ENCODE measurements at places on chromosomes 11 and 22.

DNA sequence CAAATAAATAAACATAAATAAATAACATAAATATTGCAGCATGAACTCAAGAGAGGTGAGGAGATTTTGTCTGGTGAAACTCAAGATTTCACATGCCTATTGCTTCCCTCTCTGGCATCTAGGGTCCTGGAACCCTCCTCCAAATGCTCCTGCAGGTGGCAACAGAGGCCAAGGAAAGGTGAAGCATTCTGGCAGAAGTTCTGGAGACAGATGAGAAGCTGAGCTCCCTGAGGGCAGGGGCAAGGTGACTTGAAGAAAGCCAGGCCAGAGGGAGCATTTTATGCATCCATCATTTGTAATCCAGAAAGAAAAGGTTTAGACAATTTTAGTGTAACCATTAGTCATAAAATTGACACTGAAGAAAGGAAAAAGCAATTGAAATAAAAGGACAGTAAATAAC lies 64.9 kb downstream of the ENDOD1 start:
- peak; percentile 95 for DNase-seq

- no peak for DNase-seq
Measured at GRCh38 chr11:36399745-36400144, 103.7 kb downstream of the PRR5L start.

- DNase-seq, result no peak
Measured at GRCh38 chr11:129828301-129828836, 12.7 kb downstream of the TMEM45B start.

DNA sequence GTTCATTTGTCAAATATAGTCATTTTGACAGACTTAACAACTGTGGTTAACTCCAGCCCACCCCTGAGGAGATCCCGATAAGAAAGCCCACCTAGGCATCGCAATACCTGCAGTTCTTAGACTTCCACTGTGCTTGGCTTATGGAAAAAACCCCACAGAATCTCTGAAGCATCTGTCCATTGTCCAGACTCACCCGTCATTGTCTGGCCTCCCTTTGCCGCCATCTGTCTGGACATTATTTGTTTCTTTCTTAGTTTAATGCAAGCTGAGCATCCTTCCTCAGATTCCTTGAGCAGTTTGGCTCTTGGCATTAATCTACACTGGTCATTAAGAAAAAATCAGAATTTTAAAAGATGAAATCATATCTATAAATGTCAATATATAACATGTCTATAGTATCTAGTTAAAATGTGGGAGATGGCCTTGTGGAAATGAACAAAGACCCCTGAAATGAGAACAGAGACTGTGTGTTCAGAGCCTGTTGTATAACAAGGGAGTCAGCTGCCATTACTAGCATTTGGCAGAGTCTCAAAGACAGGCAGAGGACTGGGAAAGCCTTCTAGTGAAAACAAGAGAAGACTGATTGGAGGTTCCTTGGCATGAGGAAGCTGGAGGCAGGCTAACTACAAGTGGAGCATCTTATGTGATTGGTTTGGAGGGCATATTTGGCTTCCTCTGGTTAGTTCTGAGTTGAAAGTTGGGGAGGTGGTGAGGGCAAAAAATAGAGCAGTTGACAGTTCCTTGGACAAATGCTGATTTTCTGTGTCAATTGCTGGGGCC lies 80.4 kb downstream of the SPON1 start:
- DNase-seq, result no peak

GRCh38 chr11:10498022-10498400 lies 42.9 kb downstream of the AMPD3 start:
- DNase-seq, result no peak

GRCh38 chr22:44201665-44202064 lies 20.9 kb downstream of the PARVG start:
- DNase-seq, result no peak

GRCh38 chr11:126156814-126157213 lies 54.6 kb downstream of the RPUSD4 start:
- peak; percentile 21 for DNase-seq

DNA sequence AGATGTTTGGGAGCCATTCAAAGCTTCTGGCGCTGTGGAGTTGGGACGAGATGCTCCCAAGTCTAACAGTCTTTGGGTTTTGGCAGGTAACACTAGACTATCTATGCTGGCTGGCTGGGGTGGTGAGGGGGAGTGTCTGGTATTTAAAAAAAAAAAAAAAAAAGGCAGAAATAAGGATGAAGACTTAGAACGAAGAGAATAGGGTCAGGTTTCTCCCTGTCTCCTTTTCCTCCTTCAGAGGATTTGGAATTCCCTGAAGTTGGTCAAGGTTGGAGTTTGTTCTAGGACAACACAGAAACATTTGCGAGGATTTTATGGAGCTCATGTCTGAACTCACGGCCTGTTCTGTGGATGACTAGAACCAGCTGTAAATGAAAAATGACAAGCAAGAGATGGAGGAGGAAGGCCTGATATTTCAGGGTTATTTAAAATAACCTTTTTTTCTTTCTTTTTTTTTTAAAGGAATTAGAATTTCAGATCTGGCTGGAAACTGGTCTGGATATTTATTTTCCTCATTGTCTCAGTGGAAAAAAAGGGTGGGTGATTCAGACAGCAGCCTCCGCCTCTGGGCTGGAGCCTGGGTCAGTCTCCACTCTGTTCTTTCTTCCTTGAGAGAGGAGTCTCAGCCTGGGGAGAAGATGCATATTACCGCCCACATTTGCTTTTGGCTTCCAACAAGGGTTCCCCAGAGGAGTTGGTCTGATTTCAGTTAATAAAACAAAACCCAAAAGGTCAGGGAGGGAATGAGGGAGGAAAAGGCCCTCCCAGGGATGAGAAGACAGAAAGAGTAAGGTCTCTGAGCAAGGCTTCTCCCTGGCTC lies 80.1 kb downstream of the USP35 start:
- no peak for DNase-seq
